ENCODE measurements at places on chromosomes 13 and 19.
A peak's percentile ranks its signal among the peaks of the same experiment; 100 is the strongest.

GRCh38 chr19:47762615-47763308 is 15.7 kb upstream of the SELENOW start:
- no peak for DNase-seq

GRCh38 chr19:28046932-28047331 is 1166.0 kb downstream of the UQCRFS1 start:
- no peak for DNase-seq

DNA sequence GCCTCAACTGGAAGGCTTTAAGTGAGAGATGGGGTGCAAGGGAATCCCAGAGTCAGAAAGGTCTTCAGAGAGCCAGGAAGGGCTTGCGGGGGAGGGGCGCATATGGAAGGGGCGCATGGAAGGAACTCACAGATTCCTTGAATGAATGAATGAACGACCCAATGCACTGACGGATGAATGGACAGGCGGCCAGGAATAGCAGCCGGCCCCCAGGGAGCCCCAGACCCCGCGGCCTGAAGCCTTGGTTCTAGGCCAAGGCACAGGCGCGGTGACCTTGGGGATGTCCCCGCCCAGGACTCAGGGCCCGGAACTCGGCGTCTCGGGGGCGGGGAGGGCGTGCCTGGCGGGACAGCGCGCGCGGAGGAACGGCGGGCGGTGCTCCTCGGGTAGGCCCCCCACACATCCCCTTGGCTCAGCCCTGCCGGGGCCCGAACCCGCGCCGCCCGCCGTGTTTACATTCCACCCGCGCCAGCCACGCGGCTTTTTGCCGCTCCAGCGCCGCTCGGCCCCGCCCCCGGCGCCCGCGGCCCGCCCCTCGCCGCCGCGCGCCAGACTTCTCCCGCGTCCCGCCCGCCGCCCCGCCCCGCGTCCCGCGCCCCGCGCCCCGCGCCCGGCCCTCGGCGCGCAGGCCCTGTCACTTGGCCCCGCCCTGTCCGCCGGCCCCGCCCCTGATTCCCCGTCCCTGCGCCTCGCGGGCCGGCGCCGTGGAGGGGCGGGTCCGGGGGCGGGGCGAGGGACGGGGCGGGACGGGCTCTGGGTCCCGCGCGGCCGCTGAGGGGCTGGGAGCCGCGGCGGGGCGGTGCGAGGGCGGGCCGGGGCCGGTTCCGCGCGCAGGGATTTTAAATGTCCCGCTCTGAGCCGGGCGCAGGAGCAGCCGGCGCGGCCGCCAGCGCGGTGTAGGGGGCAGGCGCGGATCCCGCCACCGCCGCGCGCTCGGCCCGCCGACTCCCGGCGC is at the start of gene CCNE1:
Gene CCNE1 (plus strand): TSS at position 867 of the 955 bp plus-strand sequence. CDS start 565 bp downstream, outside the sequence.
- peak; percentile 72 for DNase-seq

GRCh38 chr19:54158812-54159351 is 639 bp downstream of the LENG1 start:
- DNase-seq: no peak

GRCh38 chr13:27174766-27175455 is 3.3 kb upstream of the USP12 start:
- DNase-seq: no peak

DNA sequence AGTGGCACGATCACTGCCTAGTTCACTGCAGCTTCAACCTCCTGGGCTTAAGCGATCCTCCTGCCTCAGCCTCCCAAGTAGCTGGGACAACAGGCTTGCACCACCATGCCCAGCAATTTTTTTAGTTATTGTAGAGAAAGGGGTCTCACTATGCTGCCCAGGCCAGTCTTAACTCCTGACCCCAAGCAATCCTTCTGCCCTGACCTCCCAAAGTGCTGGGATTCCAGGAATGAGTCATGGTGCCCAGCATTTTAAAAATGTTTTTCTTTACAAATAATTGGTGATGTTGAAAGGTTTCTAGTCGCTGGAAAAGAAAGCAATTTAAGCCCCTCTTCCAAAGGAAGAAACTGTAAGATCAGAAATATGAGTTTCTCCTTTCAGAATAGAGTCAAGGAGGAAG is 19.4 kb downstream of the DYRK1B start:
- DNase-seq: no peak

- DNase-seq: no peak
These were observed 15.0 kb upstream of the EPSTI1 start for GRCh38 chr13:43006893-43007631.

- no peak for DNase-seq
These were observed at the start of gene IL12RB1 for GRCh38 chr19:18086590-18087138. Gene IL12RB1, minus strand, starts transcription at chr19:18086934. Its CDS starts 111 bp downstream, at chr19:18086823.

DNA sequence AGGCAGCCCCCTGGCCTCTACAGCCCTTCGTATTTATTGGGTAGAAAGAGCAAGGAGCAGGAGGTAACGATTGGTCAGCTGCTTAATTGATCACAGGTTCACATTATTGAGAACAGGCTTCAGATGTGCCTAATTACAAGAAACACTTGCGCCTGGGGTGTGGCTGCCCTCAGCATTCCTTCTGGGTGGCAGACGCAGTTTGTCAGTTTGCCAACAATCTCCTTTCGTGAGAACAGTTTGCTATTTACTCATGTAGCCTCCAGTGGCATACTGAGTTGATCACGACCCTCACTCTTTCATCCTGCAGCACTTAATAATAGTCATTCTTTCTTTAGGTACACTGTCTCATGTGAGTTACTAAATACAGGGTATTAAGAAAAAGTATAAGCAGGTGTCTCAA is 985.6 kb downstream of the SLITRK5 start:
- no peak for DNase-seq

GRCh38 chr19:13022111-13022858 is 27.0 kb downstream of the NFIX start:
- DNase-seq: no peak

GRCh38 chr19:12194827-12195731 is 32.2 kb downstream of the ZNF136 start:
- no peak for DNase-seq

DNA sequence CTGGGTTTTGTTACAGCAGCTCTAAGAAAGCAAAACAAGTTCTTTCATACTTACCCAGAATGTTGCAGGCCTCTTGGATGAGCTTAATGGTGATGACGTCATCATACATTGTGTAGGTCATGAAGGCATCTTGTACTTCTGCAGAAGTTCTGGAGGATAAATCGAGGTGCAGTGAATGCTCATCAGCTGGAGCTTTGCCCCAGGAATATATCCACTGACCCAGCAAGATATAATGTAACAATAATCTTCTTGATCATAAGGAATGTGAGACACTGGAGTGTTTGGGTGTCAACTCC is 63.0 kb downstream of the C13orf42 start:
- no peak for DNase-seq

- no peak for DNase-seq
These were observed 9.7 kb downstream of the PALM start for GRCh38 chr19:718251-718951.

- no peak for DNase-seq
These were observed 998 bp downstream of the NFKBIB start for GRCh38 chr19:38900743-38901190.

- DNase-seq: no peak
These were observed 7.0 kb upstream of the TSC22D1 start for GRCh38 chr13:44583137-44583536.

DNA sequence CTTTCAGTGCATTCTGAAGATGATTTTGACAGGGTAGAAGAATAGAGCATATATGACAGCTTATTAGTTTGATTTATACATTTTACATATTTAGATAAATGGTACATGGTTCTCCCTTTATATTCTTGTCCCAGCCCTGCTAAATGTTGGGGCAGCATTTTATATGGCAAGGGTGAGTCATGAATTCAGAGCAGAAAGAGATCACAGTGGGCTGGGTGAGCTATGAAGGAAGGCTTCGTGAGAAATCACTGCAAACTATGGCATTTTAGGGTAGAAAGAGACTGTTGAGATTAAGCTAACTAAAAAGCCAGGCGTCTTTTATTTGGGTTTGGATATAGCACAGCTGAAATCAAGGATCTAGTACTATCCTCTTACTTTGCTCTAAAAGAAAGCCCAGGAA is 23.9 kb upstream of the METTL21C start:
- no peak for DNase-seq

GRCh38 chr13:61275251-61275650 is 140.4 kb downstream of the PCDH20 start:
- no peak for DNase-seq
